WTC11 (cell line): ENCODE measurements at places on chromosomes 5 and 9. TPM values are rescaled to one million over a fixed set of nuclear protein-coding genes. Genes with fewer than 3 reads are reported as not detected.

GRCh38 chr5:4989118-4989517 lies 151.0 kb upstream of the ADAMTS16 start:
- no peak for DNase-seq
- H3K4me3 ChIP-seq, result no peak overlapping the region
- no peaks in the 10 kb centered on the region for H3K4me1 ChIP-seq
- H3K27me3 ChIP-seq, result no peaks in the 10 kb centered on the region

DNA sequence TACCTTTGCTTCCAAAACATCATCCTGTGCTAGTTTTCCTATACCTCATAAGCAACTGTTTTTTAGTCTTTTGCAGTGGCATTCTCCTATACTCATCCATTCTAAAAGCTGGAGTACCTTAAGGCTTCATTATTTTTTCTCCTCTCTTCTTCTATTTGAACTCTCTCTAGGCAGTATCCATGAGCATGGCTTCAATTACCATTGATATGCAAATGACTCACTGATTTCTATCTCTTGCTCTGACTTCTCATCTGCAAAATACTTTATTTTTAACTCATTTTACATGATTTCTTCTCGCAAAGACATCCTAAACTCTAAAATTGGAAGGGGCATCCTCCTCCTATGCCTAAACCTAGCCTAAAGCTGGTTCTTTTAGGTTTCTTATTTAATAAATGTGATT lies 365.1 kb upstream of the NUDT12 start:
- no peaks in the 10 kb centered on the region for H3K36me3 ChIP-seq
- peaks cover 18% of the 10 kb centered on the region for H3K4me1 ChIP-seq
- no peaks in the 10 kb centered on the region for H3K27me3 ChIP-seq
- H3K27ac ChIP-seq, result no peak overlapping the region
- no peak for DNase-seq

GRCh38 chr5:103541114-103541513 lies 21.5 kb downstream of the NUDT12 start:
- no peak overlapping the region for H3K4me3 ChIP-seq
- H3K27ac ChIP-seq, result no peak overlapping the region
- no peaks in the 10 kb centered on the region for H3K36me3 ChIP-seq

SHC3 gene
- total RNA-seq, result 4.2 to 5.1 TPM (median 4.9 TPM) in 3 replicates

PDGFRB gene
- 5.0 to 7.9 TPM (median 5.1 TPM) in 3 replicates for total RNA-seq

UGT3A1 gene
- total RNA-seq, result 2.0 to 2.7 TPM (median 2.1 TPM) in 3 replicates
